Stimulated activated CD4-positive, alpha-beta T cell treated with anti-CD3 and anti-CD28 coated beads, Interleukin-1b, Interleukin-23, amount 100 ng/mL, for 4 hours (primary cell): ENCODE measurements at places on chromosomes 3 and 15.

GRCh38 chr15:80242132-80242769 lies 9.8 kb downstream of the CTXND1 start:
- DNase-seq: no peak

DNA sequence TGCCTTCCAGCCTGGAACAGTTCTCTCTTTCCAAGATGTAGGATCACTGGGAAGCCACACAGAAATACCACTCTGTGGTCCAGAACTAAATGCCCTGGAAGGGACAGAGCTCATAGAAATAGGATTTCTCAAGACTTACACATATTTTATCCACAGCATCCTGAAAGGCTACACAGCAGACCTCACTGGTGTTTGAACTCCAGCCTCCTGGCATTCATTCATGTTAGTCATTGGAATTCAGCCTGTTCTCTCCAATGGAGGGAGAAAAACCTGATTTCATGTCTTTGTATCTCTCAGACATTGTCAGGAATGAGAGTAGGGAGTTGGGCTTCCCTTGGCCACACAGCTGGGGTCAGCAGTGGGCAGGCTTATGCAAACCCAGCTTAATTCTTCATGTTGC lies 121.1 kb upstream of the PPP2R3A start:
- DNase-seq: no peak

GRCh38 chr3:54228806-54229205 lies 106.5 kb downstream of the CACNA2D3 start:
- DNase-seq: no peak

- DNase-seq: no peak
These were observed 1275.6 kb downstream of the NSUN3 start for GRCh38 chr3:95338446-95338845.

DNA sequence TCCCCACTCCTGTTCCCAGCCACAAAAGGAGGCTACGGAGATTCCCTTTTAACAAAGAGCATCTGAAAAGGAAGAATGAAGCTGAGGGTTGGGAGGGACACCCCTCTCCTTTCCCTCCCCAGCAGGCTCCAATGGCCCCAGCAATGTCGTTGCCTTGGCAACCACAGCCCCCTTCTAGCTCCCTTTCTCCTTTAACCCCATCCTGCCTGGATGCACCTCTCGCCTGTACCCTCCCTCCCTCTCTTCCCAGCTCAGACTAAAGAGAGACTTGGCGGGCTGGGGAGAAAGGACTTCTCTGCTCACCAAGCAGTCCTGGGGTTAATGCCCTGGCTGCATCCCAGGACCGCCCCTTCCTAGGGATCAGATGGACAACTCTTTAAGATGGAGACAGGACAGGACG lies 7.1 kb upstream of the RPL29 start:
- no peak for DNase-seq

DNA sequence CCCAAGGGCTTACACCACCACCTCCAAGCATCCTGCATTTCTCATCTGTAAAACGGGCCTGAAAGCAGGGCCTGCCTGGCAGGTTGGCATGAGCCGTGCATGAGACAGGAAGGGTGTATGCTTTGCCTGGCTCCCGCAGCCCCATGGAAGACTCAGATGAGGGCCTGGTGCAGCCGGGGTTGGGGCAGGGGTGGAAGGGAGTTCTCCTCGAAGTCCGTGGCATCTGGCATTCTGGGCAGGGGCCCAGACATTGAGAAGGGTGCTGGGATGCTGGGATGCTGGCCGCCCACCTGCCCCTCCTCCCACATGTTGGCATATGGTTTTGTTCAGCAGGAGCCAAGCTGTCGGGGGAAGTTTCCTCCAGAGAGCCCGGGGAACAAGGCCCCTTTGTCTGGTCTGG lies 13.0 kb upstream of the FBLN2 start:
- no peak for DNase-seq

DNA sequence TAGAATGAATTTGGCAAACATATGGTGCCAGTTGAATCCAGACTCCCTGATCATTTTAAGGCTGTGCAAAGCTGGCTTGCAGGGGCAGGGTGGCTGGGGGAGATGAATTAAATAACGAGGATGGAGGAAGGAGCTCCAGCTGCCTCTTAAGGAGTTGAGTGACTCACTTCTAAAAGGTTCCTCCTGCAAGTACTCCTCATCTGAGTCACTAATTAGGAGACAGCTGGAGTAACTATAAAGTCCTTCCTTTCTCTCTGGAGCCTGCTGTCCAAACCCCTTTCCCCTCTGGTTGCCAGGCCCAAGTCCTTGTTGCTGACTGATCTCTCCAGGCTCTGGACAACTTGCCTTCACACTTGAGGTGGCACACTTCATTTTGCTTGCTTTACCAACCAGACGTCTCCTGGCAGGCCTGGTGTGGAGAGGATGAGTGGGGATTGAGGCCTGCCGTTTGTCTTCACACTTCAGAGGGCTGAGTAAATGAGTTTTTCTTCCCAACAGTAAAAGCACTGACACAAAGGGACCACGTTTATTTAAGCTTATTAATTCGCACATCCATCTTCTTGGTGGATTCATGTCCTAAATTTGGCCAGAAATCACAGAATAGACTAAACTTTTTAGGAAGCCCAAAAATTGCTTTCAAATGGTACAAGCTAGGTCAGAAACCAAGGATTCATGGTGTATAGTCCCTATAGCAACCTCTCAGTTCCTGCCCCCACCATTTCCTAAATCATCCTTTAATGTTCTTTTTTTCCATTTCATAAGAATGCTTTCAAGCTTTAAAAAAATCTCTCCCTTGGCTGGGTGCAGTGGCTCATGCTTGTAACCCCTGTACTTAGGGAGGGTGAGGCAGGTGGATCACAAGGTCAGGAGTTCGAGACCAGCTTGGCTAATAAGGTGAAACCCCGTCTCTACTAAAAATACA lies 90.5 kb upstream of the MYRIP start:
- no peak for DNase-seq

GRCh38 chr15:75367406-75367912 lies 948 bp downstream of the MAN2C1 start:
- DNase-seq: no peak

GRCh38 chr15:51185213-51186159 lies 90.8 kb upstream of the TNFAIP8L3 start:
- DNase-seq: no peak
